ENCODE measurements at places on chromosomes 7 and 10.

DNA sequence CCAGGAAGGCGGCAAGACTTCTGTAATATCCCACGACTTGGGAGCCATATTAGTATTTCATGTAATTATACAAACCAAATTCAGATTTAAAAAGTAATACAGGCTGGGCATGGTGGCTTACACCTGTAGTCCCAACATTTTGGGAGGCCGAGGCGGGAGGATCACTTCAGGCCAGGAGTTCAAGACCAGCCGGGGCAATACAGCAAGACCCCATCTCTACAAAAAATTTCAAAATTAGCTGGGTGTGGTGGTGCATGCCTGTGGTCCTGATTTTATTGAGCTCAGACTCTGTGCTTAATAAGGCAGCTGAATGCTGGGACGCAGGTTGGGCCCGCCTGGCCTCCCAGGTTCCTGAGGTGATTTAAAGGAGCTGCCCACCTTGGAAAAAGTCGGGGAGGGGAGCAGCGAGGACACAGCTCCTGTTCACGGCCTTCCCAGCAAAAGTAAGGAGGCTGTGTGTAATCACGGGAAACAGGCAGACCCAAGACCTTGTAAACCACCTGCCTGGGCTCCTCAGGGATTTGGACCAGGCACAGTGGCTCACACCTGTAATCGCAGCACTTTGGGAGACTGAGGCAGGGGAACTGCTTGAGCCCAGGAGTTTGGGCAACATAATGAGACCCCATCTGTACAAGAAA is 93.0 kb upstream of the DNAAF5 start:
- no peak for DNase-seq

GRCh38 chr7:130974794-130975193 is 240.8 kb upstream of the KLF14 start:
- DNase-seq = no peak

DNA sequence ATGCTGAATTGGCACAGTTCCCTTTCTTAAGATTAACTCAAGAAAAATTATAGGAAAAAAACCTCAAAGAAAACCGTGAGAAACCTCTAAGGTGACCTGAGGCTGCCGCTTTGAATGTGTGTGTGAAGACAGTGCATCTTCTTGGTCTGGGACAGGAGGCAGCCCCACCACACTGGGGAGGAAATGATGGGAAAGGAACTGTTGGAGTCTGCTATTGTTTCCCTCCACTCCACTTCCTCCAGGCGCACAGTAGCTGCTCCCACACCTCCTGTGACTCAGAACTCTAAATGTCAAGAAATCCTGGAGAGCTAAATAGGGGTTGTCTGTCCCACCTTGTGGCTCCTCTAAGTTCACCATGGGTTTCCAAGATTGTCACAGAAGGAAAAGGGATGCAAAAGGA is 179.4 kb downstream of the PDE1C start:
- no peak for DNase-seq

DNA sequence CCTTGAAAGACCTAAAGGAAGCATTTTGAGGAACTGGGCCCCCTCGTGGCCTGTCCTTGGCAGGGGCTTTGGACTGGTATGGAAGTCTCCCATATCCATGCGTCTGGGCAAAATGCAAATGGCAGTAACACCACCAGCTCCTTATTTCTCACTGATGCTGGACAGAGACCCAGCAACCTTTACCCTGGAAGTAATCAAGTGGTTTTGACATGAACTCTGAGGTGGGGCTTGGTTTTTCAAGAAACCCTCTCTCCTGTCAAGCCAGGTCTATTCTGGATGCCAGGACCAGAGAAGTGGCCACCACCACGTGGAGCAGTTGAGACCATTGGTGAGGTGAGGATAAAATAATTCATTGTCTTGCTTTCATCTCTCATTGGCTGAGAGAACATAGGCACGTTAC is 84.4 kb downstream of the OTUD1 start:
- DNase-seq = no peak

DNA sequence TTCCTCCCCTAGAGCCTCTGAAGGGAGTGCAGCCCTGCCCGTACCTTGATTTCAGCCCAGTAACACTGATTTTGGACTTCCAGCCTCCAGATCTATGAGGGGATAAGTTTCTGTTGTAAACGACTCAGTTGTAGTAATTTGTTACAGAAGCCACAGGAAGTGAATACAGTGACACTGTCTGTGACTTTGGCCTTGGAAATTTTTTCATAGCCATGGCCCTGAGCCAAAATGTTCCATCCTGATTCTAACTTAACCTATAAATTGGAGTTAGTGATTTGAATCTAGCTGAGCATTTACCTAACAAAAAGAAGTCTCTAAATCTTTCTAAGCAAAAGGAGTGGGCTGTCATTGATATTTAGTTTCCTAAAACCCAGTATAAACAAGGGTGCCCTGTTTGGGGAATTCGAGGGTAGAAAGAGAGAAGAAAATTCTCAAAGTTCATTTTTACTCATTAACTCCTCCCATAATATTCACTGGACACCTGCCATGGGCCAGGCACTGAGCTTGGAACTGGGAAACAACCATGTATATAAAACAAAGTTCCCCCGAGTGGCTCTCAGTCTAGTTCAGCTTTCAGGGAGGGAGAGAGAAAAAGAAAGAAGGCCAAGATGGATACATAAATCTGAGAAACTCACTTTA is 162.3 kb downstream of the SKIDA1 start:
- DNase-seq = no peak

GRCh38 chr7:2018569-2019460 is 213.9 kb downstream of the MAD1L1 start:
- peak; percentile 32 for DNase-seq

- DNase-seq = no peak
Observed at GRCh38 chr7:47100817-47101435, 481.0 kb downstream of the TNS3 start.

DNA sequence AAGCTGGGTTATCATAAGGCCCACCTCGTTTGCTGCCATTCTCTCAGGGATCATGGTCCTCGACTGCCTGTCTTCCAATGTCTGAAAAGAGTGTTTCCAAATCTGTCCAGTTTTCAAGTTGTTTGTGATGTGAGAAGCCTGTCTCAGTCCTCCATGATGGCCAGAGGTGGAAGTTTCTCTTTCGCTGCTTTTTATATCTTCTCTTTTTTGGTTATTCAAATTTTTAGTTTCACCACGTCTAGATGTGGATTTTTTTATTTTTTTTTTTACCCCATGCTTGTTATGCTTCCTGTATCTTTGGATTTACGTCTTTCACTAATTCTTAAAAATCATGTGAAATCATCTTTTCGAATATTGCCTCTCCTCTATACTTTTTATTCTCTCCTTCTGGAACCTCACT is 6.1 kb upstream of the RBM33 start:
- DNase-seq = no peak

DNA sequence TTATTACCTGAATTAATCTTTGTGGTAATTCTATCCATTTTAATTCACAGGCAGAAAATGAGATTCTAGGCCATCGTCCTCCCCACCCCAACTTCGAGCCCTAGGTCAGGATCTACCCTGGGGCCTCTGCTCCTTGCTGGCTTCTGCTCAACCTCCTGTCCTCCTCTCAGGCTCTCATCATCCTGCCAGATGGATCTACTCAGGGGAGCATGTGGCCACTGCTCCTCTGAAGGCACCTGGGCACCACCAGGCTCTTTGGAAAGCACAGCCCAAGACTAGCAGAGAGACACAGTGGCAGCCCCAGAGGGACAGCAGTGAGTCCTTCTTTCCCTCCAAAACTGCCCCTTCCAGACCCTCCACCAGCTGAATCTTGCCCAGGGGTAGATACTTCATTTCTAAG is 248.2 kb downstream of the TCERG1L start:
- no peak for DNase-seq

- DNase-seq = no peak
Observed at GRCh38 chr10:86317949-86318725, 48.5 kb downstream of the GRID1 start.

- DNase-seq = no peak
Observed at GRCh38 chr7:137771273-137771672, 75.5 kb downstream of the DGKI start.

GRCh38 chr10:79179164-79179956 is 110.6 kb downstream of the ZMIZ1 start:
- no peak for DNase-seq

GRCh38 chr10:88927416-88927690 is 25.2 kb downstream of the ACTA2 start:
- no peak for DNase-seq

GRCh38 chr7:38855867-38856266 is 53.1 kb downstream of the VPS41 start:
- DNase-seq = no peak

- no peak for DNase-seq
Observed at GRCh38 chr7:105209870-105210269, 178.9 kb downstream of the SRPK2 start.

- no peak for DNase-seq
Observed at GRCh38 chr10:2966134-2966533, 101.2 kb upstream of the PFKP start.

- no peak for DNase-seq
Observed at GRCh38 chr7:29629507-29629906, 65.9 kb downstream of the PRR15 start.

DNA sequence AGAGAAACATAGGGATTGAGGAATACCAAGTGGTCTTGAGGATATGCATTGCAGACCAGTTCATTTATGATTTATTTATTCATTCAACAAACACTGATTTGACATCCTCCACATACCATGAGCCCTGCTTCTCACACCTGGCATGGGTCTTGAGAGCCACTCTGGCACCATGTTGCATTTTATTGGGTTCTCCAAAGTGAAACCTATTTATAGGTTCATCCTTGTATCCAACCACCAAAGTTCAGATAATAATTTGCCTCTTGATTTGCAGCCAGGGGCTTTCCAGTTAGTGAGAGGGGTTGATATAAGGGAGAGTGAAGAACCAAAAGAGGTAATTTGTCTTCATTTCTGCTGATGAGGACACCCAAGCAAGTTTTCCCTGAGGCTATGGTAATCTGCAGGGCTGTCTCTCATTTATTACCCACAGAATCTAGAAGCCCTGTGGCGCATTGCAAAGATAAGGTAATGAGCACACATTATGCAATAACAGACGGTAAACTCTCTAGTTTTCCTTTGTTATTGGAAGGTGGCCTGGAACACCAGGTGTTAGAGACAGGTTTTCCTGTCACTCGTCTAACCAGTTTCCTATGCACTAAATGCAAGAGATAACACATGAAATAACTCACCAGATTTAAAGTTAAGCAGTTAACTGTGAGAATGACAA is 28.8 kb upstream of the ICA1 start:
- DNase-seq = no peak

GRCh38 chr7:130732980-130733930 is 752 bp downstream of the KLF14 start:
- peak; percentile 43 for DNase-seq
